ENCODE measurements at places on chromosomes 7 and 10.

- DNase-seq: no peak
Observed at GRCh38 chr7:2812114-2812487, 32.0 kb downstream of the GNA12 start.

DNA sequence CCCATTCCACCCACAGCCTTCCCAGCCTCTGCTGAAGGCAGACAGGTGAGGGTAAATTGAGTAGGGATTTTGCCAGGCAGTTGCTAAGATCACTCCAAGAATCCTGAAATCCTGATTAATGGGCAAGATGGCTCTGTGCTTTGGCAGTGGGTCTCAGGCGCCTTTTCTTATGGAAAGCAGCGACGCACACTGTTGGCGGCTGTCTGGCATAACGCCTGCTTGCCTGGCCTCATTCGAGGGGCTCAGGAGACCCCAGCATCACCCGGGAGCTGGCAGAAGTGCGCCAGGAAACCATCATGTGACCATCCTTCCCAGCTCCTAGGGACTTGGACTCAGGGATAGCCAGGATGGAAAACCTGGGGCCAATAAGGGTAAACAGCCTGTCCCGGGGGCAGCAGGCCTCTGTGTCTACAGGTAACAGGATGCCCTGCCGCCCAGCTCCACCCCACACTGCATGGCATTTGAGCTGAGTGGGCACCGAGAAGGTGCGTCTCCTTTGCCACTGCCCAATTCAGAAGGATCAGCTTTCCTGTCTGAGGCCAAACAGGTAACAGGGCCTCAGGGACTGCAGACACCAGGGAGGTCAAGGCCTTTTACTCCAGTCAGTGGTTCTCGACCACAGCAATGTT is 98.6 kb downstream of the FAM53B start:
- no peak for DNase-seq

- no peak for DNase-seq
Observed at GRCh38 chr7:13963925-13964324, 25.5 kb downstream of the ETV1 start.

GRCh38 chr10:121695731-121696464 is 97.7 kb upstream of the FGFR2 start:
- DNase-seq: no peak

DNA sequence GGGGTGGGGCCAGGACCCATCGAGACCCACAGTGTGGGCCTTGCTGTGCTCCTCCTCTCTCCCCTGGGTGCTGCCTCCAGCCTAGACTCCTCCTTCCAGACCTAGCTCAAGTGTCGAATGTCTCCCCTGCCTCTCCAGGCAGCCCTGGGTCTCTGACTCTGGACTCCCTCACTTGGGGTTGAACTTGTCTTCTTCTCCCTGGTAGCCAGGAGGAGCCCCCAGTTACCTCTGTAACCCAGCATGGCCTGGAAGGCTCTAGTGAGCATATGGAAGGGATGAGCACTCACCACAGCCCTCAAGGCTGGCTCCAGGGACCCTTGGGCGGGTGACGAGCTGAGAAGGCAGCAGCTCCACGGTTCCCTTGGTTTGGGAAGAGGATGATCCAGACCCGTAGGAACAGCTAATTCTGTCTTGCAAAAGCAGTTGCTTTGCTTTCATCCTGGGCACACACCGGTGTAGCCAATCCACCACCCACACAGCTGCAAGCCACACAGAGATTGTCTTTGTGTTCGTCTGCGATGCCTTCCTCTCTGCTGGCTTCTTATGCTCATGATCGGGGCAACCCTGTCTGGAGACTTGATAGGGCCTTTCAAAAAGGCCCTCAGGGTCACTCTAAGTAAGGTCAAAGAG is 52.3 kb upstream of the ANTXRL start:
- DNase-seq: no peak

DNA sequence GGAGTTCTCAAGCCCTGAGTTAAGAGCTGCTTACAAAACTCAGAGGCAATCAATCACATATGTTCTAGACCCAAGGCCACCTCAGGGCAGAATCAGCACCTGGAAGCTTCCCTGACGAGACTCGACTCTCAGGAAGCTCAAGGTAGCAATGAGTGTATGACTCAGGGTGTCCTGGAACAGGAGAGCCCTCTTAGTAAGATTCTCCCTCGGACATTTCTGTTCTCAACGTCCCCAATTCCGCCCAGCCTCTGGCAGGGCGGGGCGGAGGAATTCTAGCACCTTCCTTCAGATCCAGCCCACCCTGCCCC is 39.6 kb upstream of the PROSER2 start:
- DNase-seq: no peak

- peak; percentile 11 for DNase-seq
Observed at GRCh38 chr10:97399843-97400545, 1.1 kb downstream of the RRP12 start.

- DNase-seq: no peak
Observed at GRCh38 chr10:97910661-97911060, 61.0 kb downstream of the GOLGA7B start.

DNA sequence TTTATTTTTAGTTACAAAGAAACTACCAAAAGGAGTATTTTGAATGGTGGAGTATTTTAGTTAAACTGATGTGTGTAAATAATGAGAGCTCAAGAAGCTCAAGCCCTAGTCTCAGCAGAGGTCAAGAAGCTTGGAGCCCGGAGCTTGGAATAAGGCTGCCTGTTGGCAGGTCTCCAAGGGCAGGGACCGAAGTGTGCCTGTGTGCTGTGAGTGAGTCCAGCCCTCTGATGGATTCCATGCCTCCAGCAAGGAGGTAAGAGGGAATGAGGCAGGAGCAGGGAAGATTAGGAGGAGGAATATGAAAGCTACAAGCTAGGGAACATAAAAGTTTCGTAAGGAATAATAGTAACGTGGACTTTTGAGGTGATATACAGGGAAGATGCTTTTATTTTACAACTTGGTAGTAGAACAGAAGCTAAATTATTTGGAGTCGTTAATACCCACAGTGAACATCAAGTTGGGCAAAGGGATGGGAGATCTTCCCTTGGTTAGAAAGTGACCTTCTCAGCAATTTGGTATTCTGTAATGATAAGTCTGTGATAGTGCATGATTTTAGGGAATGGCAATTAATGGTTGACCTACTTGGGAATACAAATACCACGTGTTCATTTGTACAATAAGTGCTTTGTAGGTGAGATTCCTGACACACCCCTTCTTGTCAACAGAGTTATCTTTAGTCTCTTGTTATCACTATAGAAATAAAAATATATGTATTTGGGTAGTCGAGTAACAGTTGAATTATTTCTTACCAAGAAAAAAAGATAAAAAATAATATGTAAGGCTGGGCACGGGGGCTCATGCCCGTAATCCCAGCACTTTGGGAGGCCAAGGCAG is 4.6 kb downstream of the SEC23IP start:
- DNase-seq: no peak

DNA sequence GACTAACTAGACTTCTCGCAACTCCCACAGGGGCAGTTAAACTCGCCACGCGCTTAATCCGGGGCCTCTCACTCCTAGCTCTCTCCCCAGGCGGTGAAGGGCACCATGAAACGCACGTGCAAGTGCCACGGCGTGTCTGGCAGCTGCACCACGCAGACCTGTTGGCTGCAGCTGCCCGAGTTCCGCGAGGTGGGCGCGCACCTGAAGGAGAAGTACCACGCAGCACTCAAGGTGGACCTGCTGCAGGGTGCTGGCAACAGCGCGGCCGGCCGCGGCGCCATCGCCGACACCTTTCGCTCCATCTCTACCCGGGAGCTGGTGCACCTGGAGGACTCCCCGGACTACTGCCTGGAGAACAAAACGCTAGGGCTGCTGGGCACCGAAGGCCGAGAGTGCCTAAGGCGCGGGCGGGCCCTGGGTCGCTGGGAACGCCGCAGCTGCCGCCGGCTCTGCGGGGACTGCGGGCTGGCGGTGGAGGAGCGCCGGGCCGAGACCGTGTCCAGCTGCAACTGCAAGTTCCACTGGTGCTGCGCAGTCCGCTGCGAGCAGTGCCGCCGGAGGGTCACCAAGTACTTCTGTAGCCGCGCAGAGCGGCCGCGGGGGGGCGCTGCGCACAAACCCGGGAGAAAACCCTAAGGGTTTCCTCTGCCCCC is 19.5 kb downstream of the WNT8B start:
- DNase-seq: peak; percentile 30

- no peak for DNase-seq
Observed at GRCh38 chr10:48253970-48254657, 20.4 kb downstream of the FRMPD2 start.

DNA sequence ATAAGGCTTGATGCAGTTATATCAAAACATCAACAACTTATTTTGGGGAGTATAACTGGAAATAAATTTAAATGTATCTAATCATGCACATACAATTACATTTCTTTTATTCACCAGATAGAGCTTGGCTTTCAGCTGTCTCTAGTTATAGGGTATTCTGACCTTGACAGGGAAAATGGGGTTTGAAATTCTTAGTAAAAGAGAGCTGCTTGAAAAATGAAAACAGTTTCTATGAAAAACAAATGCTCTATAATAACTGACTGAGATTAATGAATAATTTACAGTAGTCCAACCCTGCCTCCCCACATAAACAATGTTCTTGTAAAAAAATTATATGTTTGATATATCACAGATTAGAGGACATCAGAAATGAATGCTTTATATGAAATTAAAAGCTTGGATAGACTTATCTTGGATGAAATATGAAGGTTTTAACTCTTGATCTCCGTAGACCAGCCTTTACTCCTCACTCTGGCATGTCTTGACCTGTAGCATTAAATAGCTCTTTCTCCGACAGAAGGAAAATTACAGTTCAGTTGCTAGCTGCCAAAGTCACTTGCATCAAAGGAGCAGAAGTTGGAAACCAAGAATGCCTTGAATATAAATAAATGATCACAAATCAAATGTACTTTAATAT is 32.1 kb downstream of the VWC2 start:
- DNase-seq: no peak

GRCh38 chr7:105885387-105886111 is 9.2 kb upstream of the ATXN7L1 start:
- peak; percentile 82 for DNase-seq

DNA sequence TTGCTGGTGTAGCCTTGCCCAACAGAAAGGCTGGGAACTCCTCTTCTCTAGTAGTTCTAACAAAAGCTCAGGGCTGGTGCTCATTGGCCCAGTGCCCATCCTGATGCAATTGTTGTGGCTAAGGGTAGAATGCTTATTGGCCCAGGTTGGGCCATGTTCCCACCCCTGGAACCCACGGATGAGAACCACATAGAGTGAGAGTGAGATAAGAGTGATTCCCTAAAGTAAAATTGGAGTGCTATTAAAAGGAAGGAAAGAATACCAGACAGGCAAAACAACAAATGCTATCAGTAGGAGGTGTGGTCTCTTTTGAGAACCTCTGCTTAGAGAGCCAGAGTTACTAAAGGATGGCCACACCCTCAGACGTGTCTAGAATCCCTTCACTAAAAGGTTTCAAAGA is 49.2 kb downstream of the LGI1 start:
- no peak for DNase-seq

- DNase-seq: no peak
Observed at GRCh38 chr10:43921478-43921877, 272.8 kb upstream of the ZNF32 start.

DNA sequence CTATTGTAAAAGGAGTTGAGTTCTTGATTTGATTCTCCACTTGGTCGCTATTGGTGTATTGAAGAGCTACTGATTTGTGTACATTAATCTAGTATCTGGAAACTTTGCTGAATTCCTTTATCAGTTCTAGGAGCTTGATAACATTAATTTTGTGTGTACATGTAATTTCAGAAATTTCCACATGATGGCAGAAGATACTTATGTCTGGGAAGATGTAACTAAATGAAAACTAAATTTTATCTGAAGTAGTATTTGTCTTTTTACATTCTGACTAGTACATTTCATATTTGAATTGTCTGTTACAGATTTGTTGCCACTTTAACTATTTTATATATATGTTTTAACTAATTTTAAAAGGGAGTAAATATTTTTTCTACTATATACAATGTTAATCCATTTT is 27.6 kb downstream of the SDHAF3 start:
- peak; percentile 22 for DNase-seq

- no peak for DNase-seq
Observed at GRCh38 chr10:97222326-97222961, 36.7 kb upstream of the SLIT1 start.

GRCh38 chr7:8783229-8783628 is 349.8 kb downstream of the NXPH1 start:
- no peak for DNase-seq

DNA sequence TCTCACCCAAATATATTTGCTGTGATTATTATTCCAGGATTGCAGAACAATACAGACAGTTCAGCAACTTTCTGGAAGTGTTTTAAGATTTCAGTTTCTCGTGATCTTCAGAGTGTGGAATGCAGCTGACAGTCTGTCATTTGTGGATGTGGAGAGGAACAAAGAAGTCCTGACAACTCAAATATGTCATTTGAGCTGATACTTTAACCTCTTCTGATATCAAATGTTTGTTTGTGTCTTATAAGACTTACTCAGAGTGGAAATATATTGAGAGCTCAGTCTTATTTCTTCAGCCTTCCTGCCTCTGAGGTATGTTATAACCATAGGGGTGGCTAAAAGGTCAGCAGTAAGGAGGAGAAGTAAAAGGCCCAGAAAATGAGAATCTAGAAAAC is 96.4 kb downstream of the OSBPL3 start:
- DNase-seq: no peak

- no peak for DNase-seq
Observed at GRCh38 chr7:1541431-1542162, 11.1 kb downstream of the MAFK start.

DNA sequence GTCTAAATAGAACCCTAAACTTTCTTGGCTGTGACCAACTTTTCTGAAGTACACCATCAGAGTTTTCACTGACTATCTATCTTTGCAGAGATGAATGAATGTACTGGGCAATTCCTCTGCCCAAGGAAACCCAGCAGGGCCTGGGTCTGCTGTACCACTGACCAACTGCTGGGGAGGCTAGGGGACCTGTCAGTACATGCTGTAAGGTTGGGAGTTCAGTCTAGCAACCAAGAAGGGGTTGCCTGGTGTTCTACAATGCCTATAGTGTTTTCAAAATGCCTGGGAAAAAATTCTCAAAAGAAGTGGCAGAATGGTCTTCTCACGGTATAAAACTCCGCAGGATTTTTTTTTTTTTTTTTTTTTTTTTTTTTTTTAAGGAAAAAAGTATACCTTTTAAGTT is 106.3 kb downstream of the NT5C2 start:
- DNase-seq: no peak

- DNase-seq: no peak
Observed at GRCh38 chr10:80529604-80530003, 8.1 kb upstream of the SH2D4B start.

- DNase-seq: no peak
Observed at GRCh38 chr10:85527616-85528317, 838.8 kb downstream of the GRID1 start.

DNA sequence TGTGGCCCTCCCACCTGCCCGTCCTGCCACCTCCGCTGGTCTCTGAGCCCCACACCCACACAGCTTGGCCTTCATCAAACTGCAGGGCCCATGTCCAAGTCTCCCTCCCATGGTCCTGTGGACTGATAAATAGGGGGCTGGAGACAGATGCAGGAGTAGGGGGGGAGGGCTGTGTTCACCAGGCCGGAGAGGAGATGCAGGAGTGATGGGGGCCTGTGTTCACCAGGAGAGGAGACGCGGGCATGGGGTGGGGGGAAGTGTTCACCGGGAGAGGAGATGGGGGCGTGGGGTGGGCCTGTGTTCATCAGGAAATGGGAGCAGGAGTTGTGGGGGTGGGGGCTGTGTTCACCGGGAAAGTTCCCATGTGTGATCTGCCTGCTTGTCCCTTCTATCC is 37.0 kb downstream of the JAKMIP3 start:
- no peak for DNase-seq

- no peak for DNase-seq
Observed at GRCh38 chr7:23213755-23214154, 31.9 kb downstream of the NUP42 start.

GRCh38 chr7:68043546-68043945 is 1046.9 kb downstream of the TYW1 start:
- DNase-seq: no peak

Data from NCI-H1694 (cell line).